Midbrain (tissue), 1 donor: ENCODE measurements at places on chromosomes 2 and 18.

- no peak for DNase-seq
Observed at GRCh38 chr2:3238951-3239841, 138.4 kb downstream of the EIPR1 start.

GRCh38 chr2:65501074-65501473, 68.7 kb upstream of the SPRED2 start:
- no peak for DNase-seq

- no peak for DNase-seq
Observed at GRCh38 chr2:9001229-9001628, 2.3 kb downstream of the MBOAT2 start.

GRCh38 chr18:31487246-31488015, 10.5 kb upstream of the DSG2 start:
- no peak for DNase-seq

- DNase-seq, result no peak
Observed at GRCh38 chr2:98459496-98460175, 15.0 kb downstream of the INPP4A start.

GRCh38 chr2:25632396-25632795, 41.0 kb downstream of the DTNB start:
- no peak for DNase-seq

GRCh38 chr2:85682378-85682777, 11.8 kb upstream of the GNLY start:
- no peak for DNase-seq

- DNase-seq, result no peak
Observed at GRCh38 chr2:88601286-88601685, 26.0 kb downstream of the EIF2AK3 start.

- DNase-seq, result no peak
Observed at GRCh38 chr2:37570773-37571586, 100.5 kb downstream of the CDC42EP3 start.

- no peak for DNase-seq
Observed at GRCh38 chr2:106649306-106649705, 162.1 kb downstream of the CD8B2 start.

DNA sequence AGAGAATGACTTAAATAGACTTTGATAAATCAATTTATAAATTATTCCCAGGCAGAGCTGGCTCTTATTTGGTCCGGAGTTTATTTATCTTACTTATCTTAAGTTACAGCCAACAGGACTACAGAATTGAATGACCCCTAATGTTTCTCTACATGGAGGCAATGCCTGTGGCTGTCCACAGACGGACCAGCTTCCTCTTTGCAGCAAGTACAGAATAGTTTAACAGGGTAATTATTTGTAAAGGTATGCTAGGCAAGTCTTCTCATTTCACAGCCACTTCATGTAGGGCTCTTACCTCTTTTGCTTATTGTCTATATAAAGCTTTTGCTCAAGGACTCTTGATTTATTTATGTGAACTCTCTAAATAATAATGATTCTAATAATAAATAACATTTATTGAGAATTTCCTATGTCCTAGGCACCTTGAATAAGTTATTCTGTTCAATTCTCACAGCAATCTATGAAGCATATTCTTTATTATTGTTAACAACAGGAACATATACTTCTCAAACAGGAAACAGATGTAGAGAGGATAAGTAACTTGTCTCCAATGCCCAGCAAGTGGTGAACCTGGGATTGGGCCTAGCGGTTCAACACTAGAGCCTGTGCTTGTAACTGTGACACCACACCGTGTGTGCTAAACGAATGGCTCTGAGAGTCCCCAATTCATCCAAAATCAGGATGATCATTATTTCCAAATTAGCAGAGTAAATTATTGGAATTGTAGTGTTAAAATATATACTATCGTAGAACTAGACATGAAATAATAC, 58.8 kb upstream of the NXPH2 start:
- DNase-seq, result no peak

DNA sequence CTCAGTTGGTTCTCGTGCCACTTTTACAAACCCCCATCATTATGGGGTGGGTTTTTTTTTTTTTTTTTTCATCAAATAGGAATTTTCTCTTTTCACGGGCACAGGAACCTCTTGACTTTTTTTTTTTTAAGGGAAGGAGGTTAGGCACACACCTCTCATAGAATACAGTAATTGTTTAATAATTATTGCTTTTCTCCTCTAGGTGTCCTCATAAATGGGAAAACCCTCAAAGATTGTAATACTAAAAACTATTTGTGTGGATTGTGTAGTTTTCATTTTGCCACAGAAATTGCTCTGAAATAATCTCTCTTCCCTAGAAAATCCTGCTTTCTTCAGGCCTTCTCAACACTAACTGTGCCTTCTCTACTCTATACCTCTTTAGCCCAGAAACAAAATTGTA, 147.3 kb downstream of the GREB1L start:
- no peak for DNase-seq

DNA sequence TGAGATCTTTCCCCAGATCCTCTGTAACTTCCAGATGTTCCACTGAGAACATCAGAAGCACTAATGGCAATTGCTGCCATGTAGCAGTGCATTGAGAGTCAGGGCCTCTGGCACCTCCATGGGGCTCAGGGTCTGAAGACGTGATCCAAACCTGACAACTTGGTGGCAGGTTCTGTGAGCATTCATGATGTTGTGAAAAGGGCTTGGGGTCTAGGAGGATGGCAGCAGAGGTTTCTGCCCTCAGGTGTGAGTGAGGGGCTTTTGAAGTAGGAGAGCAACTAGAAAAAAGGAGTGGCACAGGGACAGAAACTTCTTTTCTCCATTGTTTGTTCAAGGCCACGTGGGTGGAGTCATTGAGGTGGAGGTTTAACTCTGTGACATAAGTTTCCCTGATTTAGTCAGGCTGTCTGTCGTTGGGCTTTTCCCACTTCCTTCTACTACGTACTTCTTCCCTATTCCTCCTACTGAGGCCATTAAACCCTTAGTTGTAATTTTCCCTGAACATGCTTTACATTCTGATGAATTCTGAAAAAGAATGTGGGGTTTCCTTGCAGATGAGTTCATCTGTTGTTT, 13.1 kb downstream of the CFLAR start:
- DNase-seq, result no peak
